ENCODE measurements at places on chromosomes 16 and 17.

DNA sequence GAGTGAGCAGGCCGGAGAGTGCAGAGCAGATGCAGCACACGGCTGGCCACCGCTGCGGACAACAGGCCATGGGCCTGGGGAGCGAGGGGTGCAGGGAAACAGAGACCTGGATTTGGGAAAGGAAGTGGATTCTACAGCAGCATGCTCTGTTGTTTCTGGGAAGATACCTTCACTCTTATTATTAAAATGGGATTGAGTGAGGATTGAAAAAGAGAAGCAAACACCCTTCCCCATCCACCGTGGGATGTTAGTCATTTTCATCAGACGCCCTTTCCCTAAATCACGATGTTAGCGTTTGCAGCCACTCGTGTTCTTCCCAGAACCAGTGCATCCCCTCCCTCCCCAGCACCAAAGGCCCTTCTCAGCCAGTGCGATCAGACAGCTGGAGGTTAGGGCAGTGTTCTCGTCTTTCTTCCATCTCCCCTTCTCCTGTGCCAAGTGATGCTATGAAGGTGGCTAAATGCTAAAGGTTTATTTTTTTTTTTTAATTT is 196.5 kb upstream of the CHMP6 start:
- no peak for DNase-seq

GRCh38 chr16:8572063-8572918 is 18.0 kb downstream of the TMEM114 start:
- DNase-seq, result no peak

- DNase-seq, result no peak
Observed at GRCh38 chr17:47338026-47338425, 14.3 kb downstream of the EFCAB13 start.

- no peak for DNase-seq
Observed at GRCh38 chr17:81179220-81179619, 13.2 kb upstream of the AATK start.

DNA sequence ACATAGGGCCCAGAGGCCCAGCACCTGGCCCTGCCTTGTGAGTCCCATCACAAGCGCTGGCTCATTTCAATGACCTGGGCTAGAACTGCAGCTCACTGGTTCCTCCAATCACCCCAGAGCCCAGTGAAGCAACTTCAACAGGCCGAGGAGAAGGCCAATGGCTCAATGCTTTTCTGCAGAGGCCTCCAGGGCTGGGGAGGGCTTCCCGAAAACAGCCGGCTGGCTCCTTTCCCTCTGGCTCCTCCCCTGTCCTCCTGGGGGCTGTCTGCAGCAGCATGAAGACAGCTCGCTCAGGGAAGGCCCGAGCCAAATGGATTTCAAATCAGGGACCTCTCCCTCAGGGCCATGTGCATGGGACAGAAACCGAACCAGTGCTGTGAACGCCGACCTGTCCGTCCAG is 121.6 kb downstream of the ZNF423 start:
- DNase-seq, result no peak

DNA sequence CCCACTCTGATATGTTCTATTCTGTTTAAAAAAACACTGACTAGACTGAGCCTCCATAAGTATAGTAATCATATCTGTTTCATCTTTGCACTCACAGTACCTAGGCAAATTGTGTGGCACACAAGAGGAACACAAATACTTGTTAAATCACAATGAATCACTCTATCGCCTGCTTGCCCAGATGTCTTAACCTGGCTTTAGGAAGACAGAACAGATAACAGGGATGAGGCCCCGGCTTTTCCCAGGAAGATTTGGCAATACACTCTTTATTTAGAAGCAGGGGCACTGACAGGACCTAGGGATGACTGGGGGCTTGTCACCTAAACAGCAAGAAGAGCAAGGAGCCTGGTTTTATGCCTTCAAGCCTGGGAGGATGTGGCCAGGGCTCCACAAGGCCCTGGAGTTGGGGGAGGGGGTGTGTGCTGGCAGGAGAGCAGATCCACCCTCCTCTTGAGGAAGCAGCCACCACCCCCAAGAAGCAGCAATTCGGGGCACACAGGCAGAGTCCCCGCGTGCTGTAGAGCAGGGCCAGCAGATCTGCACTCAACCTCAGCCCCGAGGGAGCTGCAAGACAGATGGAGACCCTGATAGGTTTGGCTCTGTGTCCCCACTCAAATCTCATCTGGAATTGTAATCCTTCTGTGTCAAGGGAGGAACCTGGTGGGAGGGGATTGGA is 41.0 kb upstream of the KSR1 start:
- DNase-seq, result no peak

- DNase-seq, result no peak
Observed at GRCh38 chr16:89230255-89230654, 12.8 kb downstream of the ZNF778 start.

DNA sequence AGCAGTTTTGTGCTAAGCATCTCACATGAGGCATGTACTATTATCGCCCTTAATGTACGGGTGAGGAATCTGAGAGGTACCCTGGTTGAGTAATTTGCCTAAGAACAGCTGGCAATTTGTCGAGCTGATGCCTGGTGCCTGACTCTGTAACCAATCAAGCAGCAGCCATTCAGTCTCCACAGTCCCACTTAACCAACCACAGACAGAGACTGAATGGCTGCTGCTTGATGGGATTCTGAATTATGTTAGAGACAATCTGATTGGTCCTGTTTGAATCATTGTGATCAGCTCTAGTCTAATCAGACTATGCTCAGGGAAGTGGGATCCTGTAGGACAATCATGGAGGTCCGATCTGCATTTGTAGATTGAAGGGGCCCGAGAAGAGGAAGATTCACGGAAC is 447.0 kb downstream of the SHISA9 start:
- no peak for DNase-seq

GRCh38 chr17:7903154-7904103 is 12.7 kb downstream of the RNF227 start:
- no peak for DNase-seq

DNA sequence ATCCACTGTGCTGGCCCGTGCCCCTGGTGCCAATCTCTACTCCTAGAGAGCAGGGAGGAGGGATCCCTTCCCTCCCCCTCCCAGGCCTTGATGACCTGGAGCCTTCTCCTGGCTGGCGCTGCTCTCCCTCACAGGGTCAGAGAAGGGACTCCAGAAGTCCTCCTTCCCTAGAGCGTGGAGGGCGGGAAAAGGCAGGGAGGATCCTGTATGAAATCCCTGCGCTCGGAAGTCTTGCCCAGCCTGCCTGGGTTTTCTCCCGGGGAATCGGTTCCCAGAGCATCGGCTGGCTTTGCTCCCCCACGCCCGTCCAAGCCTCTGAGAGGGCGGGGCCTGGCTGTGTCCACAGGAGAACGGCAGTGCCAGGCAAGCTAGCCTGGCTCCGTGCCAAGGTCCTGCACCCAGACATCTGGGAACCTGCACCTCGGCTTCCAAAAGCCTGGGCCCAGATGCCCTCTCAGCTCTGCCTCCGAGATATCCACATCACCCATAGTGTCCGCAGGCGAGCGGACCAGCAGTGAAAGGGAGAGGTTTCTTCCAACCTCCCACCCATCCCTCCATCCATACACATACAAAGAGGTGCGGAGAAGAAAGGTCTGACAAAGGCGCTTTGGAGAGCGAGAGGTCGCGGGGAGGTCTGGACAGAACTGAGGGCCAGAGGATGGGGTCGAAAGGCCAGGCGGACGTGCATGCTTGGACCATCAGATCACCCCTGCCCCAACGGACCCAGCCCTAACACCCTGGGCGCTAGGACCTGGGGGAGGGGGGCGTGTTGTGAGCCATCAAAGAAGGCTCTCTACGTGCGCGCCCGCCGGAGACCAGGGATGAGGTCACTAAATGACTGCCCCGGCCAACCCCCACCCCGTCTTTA is 1.1 kb downstream of the MPP2 start:
- DNase-seq, result no peak

- DNase-seq, result peak; percentile 54
Observed at GRCh38 chr16:22318690-22319358, 21.6 kb downstream of the POLR3E start.

GRCh38 chr16:66360624-66361324 is 5.7 kb upstream of the CDH5 start:
- no peak for DNase-seq
